Adipocyte (in vitro differentiated cells): ENCODE measurements at places on chromosomes 2 and 18.
A peak's percentile ranks its signal among the peaks of the same experiment; 100 is the strongest.

DNA sequence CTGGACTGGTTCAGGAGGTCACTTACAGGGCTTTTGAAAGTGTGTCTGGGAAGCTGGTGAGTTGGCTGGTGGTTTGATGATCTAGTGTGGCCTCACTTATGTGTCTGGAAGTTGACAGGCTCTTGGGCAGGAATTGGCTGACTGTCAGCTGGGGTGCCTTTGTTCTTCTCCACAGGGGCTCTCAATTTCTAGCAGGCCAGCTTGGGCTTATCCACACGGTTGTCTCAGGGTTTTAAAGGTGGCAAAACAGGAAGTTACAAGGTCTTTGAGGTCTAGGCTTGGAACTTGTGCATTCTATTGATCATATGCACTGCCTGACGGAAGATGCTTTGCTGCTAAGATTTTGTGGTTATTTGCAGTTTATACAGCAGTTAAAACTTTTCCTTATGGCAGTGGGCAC, 52.0 kb upstream of the CELF4 start:
- DNase-seq = no peak

- no peak for DNase-seq
These were observed 713.7 kb downstream of the DSC3 start for GRCh38 chr18:30328839-30329238.

GRCh38 chr2:100470898-100471514, 724 bp downstream of the NMS start:
- DNase-seq = peak; percentile 14

DNA sequence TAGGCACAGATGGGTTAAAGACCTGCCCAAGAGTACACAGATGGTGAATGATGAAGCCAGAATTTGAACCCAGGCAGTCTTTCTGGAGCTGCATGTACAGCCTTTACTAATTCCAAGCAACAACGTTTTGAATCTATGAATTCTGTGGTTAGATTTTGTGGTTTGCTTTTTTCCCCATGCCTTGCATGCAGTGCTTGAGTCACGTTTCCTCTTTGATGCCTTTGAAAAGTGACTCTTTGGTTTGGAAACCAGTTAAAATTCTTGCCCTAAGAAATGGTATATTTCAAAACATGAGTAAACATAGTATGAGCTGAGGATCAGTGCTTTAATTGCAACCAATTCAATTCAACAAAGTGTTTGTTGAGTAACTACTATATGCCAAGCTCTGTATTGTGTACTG, 48.2 kb upstream of the PPM1B start:
- DNase-seq = peak; percentile 81

DNA sequence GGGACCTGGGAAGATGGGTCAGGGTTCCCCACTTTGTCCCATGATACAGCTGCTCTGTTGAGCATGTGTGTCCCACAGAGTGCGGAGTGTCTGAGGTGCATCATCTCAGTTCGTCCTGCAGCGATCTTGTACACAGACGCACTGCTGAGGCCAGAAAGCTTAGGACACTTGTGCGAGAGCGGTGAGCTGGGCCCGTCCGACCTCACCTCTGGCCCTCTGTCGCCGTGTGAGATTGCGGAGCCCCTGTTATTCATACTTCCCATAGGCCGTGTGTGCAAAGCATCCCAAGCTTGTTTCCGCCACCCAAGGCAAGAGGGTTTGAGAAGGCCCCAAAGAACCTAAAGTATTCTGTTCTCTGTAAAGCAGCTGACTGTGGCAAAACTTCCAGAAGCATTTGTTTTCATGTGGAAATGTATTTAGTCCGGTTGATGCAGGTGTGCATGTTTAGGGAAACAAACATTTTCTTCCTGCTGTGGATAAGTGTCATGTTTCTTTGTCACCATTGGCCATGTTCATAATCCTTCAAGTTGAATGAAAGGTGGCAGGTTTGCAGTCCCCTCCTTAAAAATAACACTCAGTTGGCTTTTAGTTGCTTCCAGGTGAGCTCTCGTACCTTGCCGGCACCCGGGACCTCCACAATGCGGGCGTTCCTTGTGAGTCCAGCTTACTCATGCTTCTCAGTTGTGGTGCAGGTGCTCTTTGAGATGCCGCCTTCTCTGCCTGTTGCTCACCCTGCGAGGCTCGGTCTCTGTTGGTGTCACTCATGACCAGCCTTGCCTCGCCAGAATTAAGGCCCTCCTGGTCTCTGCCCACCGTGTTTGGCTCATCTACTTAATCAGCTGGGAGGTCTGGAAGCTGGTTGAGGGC, 5.3 kb downstream of the AGAP1 start:
- DNase-seq = no peak
